NCI-H524 treated with DMSO at 0.1 percent for 48 hours (cell line): ENCODE measurements at places on chromosomes 7 and 10.

- DNase-seq, result no peak
These were observed 461.9 kb downstream of the PTPRN2 start for GRCh38 chr7:158125721-158126120.

- no peak for DNase-seq
These were observed 118.9 kb downstream of the CFAP58 start for GRCh38 chr10:104472505-104472904.

DNA sequence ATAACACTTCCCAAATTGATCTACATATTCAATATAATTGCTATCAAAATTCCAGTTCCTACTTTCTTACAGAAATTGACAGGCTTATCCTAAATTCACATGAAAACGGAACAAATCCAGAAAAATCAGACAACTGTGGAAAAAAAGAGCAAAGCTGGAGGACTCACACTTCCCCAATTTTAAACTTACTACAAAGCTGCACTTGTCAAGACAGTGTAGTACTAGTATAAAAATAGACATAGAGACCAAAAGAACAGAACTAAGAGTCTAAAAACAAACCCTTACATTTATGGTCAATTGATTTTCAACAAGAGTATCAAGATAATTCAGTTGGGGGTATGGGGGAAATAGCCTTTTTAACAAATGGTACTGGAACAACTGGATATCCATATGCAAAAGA, 27.5 kb downstream of the LMBR1 start:
- DNase-seq, result no peak

- no peak for DNase-seq
These were observed 105.0 kb downstream of the ADAM12 start for GRCh38 chr10:126283307-126283706.

- no peak for DNase-seq
These were observed 43.4 kb downstream of the MACC1 start for GRCh38 chr7:20173828-20174227.

DNA sequence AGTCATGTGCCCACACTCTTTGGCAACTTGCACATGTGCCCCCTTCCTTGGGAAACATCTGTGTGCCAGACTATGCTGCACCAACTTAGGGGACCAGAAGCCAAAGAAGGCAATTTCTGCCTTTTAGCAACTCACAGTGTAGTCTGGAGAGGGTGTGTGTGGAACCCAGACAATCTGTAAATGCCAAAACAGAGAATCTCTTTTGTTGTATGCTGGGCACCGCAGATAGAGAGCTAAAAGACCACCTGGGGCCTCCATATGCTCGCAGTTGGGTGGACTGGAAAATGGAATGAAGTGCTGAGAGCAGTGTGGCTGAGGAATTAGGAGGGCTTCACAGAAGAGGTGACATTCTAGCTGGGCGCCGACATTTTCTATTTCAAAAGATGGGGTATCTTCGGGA, 26.4 kb downstream of the UBTD1 start:
- DNase-seq, result no peak

- no peak for DNase-seq
These were observed 117.3 kb downstream of the HIPK2 start for GRCh38 chr7:139660317-139661042.

GRCh38 chr10:33365871-33366411, 31.5 kb upstream of the NRP1 start:
- no peak for DNase-seq
